Jurkat, Clone E6-1 (cell line): ENCODE measurements at places on chromosomes 7 and 10.

DNA sequence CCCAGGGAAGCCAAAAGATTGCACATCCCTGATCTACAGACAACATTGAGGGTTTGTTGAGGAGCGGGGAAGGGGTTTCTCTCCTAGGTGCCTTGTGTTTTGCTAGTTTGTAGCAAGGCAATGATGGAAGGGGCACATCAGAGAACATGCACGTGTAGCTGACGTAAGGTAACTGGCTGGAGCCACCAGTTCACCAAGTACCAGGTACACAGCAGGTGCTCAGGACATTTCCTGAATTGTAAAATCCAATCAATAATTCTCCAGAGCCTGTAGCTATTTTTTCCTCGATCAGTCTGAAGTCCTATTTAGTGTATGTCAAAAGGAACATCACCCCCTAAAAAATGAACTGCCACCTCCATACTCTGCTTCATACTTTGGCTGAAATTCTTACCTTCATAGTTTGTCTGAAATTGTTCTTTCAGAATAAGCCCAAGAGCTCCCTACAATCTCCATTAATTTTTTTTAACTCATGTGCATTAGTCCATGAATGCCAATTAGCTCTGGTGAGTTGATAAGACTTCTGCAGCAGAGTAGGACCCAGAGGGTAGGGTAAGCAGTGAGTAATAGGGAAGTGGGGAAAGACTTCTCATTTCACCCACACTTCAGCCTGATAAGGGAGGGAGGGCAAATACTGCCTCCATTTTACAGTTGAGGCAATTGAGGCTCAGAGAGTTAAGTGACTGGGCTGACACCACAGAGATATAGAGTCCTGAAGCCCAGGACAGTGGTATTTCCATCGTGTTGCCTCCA lies 36.0 kb upstream of the SLC26A3 start:
- no peak for DNase-seq

GRCh38 chr7:28889290-28889689 lies 68.8 kb downstream of the TRIL start:
- DNase-seq, result no peak

DNA sequence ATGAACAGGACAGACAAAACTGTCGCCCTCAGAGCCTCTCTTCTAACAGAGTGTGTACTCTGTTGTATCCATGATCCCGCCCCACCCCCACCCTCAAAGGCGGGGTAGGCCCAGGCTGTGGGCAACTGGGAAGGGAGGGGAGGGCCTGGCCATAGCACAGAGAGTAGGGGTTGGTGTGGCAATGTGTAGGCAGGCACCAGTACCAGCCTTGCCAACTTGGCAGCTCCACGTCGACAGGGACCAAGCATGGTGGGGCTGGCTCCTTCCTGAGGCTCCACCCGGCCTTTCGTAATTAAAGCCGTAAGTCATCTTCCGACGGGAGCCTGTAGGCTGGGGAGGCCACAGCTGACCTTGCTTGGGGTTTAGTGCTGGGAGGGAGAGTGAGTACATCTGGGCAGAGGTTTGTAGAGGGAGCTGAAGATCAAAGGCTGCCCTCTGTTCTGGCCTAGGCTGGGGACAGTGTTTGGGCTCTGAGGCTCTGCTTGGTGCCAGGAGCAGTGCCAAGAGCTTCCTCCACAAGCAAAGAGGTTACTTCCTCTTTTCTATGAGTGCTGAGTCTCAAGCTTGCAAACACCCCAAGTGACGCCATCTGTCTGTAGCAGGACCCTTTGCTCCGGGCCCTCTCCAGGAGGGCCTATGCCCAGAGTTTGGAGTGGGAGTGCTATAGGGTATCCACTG lies 121.6 kb downstream of the C10orf105 start:
- no peak for DNase-seq

DNA sequence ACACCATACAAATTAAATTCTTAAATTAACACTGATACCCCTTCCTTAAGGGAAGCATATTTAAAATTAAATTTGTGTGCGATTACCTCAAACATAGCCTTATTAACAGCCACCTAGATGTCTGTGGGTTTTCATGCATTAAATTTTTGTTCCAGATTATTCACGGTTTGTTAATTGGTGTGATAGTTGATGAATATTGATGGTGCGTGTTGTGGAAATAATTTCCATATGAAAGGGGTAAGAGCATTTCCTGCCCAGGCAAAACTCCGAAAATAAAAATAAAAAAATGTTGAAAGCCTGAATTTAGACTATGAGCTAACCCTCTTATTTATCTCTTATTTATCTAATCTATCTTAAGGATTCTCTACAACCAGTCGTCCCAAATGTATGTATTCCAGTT lies 679.3 kb upstream of the CELF2 start:
- DNase-seq, result no peak

GRCh38 chr7:49643321-49643720 lies 130.1 kb upstream of the VWC2 start:
- DNase-seq, result no peak
